NCI-H1105 treated with DMSO at 0.1 percent for 48 hours (cell line): ENCODE measurements at places on chromosomes 2 and 18.

GRCh38 chr2:156242874-156243273, 89.6 kb downstream of the NR4A2 start:
- no peak for DNase-seq

DNA sequence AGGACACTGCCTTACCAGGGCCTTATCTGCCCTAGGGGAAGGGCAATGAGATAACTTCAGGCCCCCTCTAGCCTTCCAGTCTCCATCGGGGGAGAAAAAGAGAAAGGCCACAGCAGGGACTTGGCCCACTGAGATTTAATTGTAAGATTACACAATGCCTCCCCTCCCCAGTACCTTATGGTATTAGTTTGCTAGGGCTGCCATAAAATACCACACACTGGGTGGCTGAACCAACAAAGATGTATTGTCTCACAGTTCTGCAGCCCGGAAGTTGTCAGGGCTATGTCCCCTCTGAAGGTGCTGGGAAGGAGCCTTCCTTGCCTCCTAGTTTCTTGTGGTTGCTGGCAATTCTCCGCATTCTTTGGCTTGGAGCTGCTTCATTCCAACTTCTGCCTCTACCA, 34.8 kb upstream of the SPATA3 start:
- DNase-seq, result no peak

DNA sequence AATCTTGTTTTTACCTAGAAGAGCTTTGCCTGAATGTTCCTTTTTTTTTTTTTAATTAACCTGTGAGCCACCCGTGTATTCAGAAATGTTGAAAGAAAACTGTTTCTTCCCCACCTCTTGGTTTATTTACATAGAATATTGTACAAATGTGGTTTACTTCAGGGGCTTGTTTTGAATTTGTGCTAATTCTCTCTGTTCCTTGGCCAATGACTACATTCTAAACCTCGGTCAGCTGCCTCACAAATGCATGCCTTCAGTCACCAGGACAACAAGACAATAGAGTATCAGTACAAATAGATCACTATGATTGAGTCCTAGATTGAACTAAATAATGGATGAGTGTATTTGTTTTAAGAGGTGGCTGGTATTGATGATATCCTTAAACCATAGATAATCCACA, 36.0 kb downstream of the AGFG1 start:
- no peak for DNase-seq

- DNase-seq, result no peak
Observed at GRCh38 chr18:47911877-47912276, 18.6 kb downstream of the SMAD2 start.

DNA sequence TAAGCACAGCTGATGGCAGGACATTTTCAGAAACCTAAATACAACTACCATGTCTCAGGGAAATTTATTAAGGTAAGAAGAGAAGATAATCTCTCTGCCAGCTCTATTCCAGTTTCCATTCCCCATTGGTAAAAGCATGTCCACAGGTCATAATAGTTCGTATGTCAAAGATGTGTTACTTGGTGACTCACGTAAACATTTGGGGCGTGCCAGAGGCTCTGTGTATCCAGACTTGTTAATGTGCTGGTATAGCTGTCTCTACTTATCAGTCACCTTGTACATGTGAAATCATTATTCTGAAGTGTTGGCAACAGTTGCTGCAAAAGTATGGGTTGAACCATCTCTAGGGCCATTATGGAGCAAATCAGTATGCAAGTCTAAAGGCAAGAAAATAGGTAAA, 1345.1 kb downstream of the SUCLG1 start:
- no peak for DNase-seq

DNA sequence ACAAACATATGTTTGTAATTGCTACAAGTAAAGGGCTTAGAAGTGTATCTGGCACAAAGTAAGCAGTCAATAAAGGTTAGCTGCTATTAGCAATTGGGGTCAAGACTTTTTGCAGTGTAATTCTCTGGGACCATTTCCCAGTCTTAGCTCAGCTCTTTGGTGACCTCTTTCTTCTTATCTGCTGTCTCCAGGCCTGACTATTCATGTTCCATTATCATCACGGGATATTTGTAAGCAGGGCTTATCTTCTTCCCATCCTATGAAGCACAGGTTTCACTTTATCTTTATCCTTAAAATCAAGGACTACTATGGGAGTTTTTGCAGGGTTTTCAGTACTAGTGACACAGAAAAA, 131.7 kb downstream of the DOCK10 start:
- no peak for DNase-seq

DNA sequence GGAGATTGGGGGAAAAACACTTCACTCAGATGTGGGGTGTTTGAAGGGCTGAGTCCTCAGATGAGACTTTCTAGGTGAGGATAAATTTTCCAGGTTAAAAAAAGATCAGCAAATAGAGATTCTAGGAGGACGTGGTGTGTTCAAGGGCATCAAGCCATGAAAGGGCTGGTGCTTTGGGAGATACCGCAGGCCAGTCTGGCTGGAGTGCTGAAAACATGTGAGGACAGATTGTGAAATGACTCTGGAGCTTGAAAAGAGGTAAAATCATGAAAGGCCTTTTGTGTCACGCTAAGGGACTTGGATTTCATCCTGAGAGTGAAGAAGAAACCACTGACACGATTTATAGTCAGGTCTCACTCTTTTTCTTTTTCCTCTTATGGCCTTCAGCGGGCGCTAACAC, 320.5 kb downstream of the DPP10 start:
- no peak for DNase-seq

GRCh38 chr2:127954857-127955256, 69.1 kb upstream of the AMMECR1L start:
- DNase-seq, result no peak

DNA sequence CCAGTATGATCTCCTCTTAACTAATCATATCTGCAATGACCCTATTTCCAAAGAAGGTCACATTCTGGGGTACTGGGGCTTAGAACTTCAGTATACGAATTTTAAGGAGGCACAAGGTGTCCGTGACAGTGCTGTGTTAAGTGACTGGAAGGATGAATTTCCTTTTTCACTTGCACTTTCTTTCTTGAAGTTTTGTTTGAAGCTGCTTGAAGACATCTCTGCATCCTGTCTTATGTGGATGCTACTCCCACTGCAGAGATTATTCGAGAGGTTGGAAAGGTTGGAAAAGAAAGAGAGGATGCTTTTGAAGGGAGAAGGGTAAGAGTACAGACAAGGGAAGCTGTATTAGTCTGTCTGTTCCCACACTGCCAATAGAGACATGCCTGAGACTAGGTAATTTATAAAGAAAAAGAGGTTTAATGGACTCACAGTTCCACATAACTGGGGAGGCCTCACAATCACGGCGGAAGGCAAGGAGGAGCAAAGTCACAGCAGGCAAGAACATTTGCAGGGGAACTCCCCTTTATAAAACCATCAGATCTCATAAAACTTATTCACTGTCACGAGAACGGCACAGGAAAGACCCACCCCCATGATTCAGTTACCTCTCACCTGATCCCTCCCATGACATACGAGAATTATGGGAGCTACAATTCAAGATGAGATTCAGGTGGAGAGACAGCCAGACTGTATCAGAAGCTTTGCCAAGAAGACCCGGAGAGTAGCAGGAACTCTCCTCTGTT, 3.6 kb upstream of the RNF144A start:
- no peak for DNase-seq

DNA sequence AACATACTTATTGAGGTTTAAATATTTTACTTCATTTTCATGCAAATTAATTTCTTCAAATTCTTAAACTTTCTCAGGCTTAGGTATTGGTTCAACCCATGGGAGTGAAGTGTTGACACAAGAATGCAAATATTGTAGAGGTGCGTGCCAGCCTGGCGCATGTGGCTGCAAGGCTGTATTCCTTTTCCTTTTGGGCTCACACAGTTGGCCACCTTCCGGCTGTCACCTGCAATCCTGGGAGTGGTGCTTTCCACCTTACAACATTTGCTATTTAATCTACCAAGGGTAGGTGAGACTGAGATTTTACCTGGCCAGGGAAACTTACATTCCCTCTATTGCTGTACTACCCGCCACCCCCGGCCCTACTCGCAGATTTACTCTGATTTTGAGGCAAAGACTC, 141.1 kb downstream of the DCC start:
- no peak for DNase-seq

DNA sequence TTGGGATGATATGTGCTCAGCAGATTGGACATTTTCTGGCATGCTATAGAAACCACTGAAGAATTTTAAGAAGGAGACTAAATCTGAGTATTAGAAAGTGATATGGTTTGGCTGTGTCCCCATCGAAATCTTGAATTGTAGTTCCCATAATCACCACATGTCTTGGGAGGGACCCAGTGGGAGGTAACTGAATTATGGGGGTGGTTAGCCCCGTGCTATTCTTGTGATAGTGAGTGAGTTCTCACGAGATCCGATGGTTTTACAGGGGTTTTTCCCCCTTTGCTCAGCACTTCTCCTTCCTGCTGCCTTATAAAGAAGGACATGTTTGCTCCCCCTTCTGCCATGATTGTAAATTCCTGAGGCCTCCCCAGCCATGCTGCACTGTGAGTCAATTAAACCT, 535.9 kb upstream of the VRK2 start:
- DNase-seq, result no peak

DNA sequence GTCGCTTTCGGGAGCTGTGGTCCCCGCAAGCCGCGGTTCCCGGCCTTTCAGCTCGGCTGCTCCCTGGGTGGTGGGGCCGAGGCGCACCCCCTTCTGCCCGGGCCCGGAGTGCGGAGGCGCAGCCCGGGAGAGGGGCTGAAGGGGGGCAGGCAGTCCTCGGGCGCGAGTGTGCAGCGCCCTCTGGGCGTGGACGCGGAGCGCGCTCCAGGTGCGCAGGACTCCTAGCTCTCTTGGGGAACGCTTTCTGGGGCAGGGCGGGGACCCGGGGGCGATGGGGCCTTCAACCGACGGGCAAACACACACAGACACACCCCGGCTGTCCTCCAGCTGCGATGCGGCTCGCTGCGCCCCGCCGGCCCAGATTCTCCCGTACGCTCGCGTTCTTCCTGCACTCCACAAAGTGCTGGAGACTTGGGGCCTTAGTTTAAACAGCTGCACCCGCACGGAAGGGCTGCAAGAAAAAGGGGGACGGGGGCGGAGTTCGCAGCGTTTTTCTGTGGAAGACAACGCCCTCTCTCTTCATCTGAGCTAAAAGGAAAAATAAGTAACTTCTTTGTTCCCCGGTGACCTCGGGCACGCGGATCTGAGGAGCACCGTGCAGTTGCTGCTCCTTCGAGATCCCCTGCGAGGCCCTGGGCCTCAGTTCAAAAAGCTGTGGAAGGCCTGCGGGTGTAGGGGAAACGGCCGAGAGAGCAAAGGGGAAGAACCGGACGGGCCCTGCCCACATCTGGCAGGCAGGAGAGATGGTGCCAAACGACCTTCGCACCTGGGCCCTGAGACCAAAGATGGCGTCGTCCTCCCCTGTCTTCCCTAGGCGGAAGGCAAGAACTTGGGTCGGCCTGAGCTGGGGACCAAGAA, 593 bp upstream of the SDC1 start:
- DNase-seq, result peak; percentile 62

DNA sequence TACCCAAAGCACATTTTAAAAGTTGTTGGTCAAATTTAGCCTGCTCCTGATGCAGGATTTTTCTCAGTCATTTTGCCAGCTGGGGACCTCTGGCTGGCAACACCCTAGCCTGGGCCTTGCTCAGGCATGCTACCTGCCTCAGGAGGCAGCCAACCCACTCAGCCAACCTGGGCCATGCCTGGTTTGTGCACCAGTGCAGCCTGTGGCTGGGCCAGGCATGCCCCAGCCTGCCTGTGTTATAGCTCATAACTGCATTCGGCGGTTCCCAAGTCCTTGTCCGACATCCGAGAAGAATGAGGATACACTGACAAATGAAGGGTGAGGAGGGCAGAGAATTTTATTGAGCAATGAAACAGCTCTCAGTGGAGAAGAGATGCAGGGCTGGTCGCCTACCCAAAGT, 608.0 kb downstream of the SUCLG1 start:
- no peak for DNase-seq

DNA sequence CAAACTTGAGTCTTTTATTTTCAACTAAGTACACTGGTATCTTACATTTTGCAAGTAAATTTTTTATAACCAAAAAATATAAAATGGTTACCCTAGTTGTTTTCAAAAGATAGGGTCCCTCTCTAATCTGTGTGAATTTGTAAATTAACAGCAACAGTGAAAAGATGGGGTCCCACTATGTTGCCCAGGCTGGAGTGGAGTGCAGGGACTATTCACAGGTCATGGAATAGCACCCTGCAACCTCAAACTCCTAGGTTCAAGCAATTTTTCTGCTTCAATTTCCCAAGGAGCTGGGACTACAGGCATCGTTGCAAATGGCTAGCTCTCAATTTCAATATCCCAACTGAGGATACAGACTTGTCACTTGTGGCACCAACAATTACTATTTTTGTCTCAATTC, 12.1 kb downstream of the CCT4 start:
- DNase-seq, result no peak

DNA sequence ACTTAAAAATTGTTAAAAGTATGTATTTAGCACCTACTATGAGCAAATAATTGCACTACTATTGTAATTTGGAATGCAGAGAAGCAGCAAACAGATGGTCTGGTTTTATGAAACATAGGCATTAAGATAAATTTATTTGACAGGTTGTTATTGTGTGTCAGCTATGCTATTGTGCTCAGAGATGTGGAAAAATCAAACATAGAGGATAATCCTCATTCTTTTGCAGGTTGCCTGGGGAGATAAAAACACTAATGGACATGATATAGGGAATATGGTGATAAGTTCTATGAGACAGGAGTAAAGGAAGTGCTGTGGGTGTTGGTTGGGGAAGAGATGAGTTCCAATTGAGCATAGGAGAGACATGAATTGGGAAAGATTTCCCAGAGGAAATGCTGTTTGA, 71.3 kb downstream of the PPP1R1C start:
- DNase-seq, result no peak

DNA sequence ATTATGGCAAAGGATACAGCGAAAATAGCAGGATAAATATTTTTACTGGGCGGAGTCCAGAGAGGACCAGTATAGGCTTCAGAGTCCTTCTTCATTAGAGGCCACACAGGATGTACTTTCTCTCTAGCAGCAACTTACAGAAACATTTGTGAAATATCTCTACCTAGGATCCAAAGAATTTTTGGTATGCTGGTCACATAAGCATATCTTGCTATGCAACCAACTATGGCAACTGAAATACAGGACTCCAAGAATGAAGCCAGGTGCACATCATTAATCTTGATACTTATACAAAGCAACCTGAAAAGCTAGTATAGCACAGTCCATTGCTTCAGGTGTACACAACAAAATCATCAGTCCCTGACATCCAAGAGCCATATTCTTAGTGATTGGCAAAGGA, 59.1 kb upstream of the NABP1 start:
- no peak for DNase-seq

GRCh38 chr2:49490710-49491109, 336.4 kb upstream of the FSHR start:
- peak; percentile 7 for DNase-seq
